Progenitor cell of endocrine pancreas (in vitro differentiated cells): ENCODE measurements at places on chromosomes 1 and 21. TPM values are rescaled to one million over a fixed set of nuclear protein-coding genes. Genes with fewer than 3 reads are reported as not detected.

- no peak for DNase-seq
Observed at GRCh38 chr1:56466538-56466937, 112.8 kb downstream of the PLPP3 start.

- DNase-seq: no peak
Observed at GRCh38 chr1:246373828-246374569, 133.1 kb downstream of the SMYD3 start.

GRCh38 chr1:177209357-177209756 lies 38.6 kb downstream of the BRINP2 start:
- DNase-seq: no peak

DNA sequence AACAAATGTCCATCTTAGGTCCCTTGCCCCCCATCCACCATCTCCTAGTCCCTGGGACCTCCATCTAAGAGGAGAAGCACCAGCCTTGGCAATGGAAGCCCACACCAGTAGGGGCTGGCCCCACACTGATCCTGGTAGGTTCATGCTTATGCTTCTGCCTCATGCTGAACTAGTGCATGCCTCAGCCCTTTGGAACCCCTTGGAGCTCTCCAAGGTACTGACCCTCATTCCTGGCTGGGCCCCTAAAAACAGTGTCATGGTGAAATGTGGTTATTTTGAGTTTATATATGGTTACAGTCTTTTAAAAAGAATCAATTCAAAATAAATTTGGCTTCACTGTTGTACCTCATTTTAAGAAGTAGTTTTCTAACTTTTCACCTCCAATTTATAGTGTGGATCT lies 108.3 kb downstream of the HIVEP3 start:
- peak; percentile 67 for DNase-seq

DNA sequence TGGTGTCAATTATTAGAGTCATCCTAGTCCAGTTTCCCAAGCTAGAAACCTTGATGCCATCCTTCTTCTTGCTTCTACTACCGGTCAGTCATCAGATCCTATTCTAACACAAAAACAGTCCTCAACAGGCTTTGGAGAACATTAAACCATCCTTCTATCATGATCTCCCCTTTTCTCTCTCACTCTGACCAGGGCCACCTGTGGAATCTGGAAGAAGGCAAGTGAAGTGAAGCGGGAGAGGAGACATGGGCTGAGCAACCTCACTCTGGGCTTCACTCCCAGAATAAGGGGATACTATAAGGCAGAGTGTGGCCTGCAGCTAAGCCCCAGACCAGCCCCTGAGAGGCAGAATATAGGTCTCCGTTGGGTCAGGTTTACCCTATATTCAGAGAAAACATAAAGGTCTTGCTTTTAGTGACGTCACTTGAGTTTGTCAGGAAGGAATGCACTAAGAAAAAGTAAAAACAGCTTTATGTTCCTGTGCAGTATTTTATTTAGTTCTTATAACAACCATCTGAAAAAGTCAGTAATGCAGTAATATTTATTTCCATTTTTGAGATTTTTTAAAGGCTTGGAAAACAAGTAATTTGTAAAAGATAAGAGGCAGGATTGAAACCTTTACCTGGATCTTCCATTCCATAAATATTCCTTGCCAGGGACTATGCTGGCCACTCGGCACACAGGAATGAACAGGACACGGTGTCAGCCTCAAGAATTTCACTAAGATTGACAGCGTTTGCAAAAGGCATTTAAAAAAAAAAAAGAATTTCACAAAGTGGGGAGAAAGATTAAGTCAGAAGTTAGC lies 61.3 kb downstream of the NFASC start:
- no peak for DNase-seq

GRCh38 chr1:210151052-210151672 lies 81.4 kb upstream of the SERTAD4 start:
- DNase-seq: no peak

- DNase-seq: no peak
Observed at GRCh38 chr1:11671544-11672286, 7.7 kb downstream of the FBXO6 start.

DNA sequence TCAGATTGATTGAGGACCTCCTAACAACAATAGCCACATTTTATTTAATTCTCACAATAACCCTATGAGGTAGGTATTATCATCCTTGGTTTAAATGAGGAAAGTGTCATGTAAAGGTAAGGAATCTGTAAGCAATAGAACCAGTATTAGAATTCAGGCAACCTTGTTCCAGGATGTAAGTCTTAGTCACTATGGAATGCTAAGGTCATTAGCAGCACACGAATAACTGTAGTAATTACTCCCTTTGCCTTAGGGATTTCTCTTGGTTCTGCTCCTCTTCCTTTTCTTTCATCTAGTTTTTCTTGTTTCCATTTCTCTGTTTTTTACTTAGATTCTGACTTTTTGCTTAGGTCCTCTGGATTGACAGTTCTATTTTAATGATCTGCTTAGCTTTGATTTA lies 23.1 kb upstream of the ATP6V1G3 start:
- DNase-seq: no peak

GRCh38 chr1:24465099-24465498 lies 37.5 kb upstream of the RCAN3 start:
- no peak for DNase-seq

DNA sequence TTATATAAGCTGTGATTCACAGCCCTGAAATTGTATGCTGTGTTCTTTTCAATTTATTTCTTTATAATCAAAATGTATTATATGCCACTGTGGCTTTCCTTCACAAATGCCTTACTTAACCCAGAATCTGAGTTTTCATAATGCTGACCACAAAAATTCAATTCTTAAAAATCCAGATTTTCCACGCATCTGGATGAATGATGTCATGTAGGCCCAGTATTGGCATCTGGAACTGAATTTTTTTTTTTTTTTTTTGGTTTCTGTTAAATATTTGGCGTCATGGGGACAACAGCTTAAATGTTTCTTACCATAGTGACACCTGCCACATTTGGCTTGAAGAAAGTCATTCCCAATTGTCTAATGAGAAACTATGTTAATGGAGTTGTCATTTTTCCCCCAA lies 296.8 kb downstream of the TM2D1 start:
- DNase-seq: no peak

DNA sequence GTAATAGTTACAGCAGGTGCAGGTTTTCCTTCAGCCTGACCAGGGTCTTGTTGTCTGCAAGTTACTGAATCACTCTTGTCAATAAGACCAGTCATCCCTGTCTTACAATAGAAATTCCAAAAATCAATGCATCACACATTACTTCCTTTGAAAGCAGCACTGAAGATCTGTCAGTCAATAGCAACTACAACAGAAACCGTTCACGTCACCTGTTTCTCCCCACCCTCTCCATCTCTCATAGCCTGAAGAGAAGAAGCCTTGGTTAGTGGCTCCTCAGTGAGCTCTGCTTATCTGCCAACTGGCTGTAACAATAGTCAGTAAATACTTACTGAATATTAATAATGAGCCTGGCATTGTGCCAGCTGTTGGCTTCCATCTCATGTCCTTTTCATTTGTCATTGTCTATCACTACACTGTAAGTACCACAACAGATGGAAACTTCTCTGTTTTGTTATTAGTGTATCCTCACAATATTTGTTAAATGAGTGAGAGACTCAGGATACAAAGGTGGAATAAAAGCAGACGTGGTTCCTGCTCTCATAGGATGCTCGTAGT lies 195.2 kb downstream of the S1PR1 start:
- no peak for DNase-seq

- no peak for DNase-seq
Observed at GRCh38 chr1:174875306-174875705, 124.4 kb upstream of the CACYBP start.

GRCh38 chr1:162376691-162377090 lies at the start of gene SPATA46:
Gene SPATA46 (minus strand): TSS chr1:162376854. CDS start chr1:162376790, 64 bp downstream.
- DNase-seq: no peak

DNA sequence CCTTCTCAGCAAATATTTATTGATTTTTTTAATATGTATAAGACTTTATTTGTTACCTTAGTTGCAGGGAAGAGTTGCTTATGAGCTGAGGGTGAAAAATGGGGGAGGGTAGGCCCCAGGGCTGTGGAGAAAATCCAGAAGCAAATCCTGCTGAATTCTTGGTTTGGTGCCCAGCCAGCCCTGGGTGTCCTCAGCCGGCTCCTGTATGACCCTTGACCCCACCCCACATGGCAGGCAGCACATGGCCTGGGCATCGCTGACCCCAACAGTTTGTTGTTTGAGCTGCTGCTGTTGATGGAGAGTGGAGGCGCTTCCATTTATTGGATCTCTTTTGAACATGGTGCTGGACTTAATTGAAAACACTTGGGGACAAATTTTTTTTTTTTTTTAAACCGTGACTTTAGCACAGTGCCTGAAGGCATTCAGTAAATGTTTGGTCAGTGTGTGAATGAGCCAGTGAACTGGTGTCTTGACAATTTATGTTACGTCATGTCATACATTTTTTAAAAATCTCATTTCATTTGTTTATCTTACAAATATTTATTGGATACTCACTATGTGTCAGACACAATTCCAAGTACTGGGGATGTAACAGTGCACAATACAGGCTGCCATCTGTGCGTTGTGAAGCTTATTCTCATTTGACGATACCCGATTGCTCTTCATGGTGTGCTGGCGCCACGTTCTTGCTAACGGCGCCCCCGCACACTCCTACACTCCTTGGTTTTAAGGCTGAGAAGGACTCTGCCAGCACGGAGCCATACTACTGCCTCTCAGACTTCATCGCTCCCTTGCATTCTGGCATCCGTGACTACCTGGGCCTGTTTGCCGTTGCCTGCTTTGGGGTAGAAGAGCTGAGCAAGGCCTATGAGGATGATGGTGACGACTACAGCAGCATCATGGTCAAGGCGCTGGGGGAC lies 98.8 kb downstream of the MTR start:
- DNase-seq: no peak

- no peak for DNase-seq
Observed at GRCh38 chr1:157030728-157031127, 14.8 kb downstream of the ARHGEF11 start.

- DNase-seq: peak; percentile 49
Observed at GRCh38 chr1:232629250-232630046, 485 bp downstream of the SIPA1L2 start.

DNA sequence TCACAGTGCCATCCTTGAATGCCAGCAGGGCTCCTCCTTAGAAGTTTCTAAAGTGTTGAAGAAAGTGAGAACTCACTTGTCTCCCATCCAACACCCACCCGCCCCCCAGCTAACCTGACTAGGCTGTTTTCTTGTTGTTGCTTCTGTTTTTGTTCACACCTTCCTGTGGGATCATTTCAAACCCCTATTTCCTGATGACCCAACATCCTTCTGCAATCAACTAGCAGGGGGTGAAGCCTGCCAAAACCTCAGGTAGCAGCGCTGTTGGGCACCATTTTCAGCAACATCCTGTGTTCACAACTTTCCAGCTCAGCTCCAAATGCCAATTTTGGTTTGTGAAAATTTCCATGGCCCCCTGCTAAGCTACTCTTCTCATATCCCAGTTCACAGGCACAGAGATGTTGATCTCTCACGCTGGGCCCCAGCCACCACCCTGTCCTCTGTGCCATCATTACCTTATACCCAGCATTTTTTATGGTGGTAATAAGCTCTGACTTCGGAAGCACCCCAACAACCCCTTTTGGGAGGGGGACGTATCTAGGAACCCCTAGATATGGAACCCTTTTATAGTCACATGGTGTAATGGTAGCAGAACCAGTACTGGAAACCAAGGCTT lies 41.4 kb downstream of the CDC7 start:
- DNase-seq: no peak

GRCh38 chr1:171999756-172000155 lies 158.5 kb downstream of the DNM3 start:
- DNase-seq: no peak

DNA sequence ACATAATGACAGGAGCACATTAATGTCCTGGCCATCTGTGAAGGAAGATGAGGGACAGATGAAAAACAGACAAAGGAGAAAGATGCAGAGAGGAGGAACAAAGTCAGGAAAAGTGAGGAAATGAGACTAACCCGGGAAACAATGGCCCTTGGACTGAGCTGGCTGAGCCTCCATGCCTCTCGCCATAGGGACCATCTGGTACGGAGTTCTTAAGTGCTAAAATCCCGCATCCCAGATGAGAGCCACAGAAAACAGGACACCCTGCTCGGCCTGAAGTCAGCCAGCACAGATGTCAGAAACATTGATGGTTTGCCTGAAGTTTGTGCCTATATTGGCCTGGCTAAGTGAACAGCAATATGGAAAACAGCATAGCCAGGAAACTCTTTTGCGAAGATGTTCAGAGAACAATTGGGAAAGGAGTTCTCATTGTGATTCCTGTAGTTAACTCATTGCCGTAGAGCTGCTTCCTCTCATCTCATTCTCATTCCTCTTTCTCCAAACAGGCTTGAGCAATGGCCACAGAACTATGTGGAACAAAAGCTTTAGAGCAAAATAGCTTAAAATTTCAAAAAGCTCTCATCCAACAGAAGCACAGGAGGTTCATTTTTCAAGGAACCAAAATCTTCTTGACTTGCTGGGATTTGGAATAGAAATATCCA lies 96.6 kb downstream of the ASTN1 start:
- no peak for DNase-seq

- no peak for DNase-seq
Observed at GRCh38 chr1:164660775-164661174, 101.8 kb downstream of the PBX1 start.

GRCh38 chr1:117753652-117754051 lies 147.8 kb downstream of the TENT5C start:
- DNase-seq: no peak

GRCh38 chr21:33496345-33496744 lies 4.8 kb upstream of the DNAJC28 start:
- DNase-seq: no peak

GRCh38 chr1:98147280-98147679 lies 226.4 kb upstream of the DPYD start:
- no peak for DNase-seq

DNA sequence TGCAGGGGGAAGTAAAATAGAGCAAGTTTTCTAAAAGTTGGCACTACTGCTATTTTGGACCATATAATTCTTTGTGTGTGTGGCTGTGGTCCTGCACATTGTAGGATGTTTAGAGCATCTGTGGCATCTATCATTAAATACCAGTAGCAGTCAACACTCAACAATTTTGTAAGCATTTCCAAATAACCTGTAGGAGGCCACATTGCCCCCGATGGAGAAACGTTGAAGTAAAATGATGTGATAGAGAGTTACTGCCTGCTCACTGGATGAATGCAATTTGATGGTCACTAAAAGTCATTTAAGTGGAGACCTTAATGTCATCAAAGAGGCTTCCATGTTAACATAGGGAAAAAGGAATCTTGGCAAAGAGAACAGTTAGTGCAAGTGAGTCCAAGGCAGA lies 560.8 kb downstream of the NEGR1 start:
- no peak for DNase-seq

The FMOD gene
- 2.5 and 3.1 TPM in 2 replicates for total RNA-seq

The RNU1-1 gene
- total RNA-seq: 3,923 and 3,957 TPM in 2 replicates

The CACHD1 gene
- total RNA-seq: 33.5 and 36.0 TPM in 2 replicates

The SRGAP2B gene
- total RNA-seq: 16.2 and 18.6 TPM in 2 replicates

The MATN1 gene
- total RNA-seq: 0.11 and 0.14 TPM in 2 replicates

The NEK2 gene
- total RNA-seq: 17.6 and 20.8 TPM in 2 replicates

The SYDE2 gene
- 24.2 and 24.6 TPM in 2 replicates for total RNA-seq

The CD1B gene
- total RNA-seq: not detected in 2 replicates

The OR2AK2 gene
- not detected in 2 replicates for total RNA-seq

The ARV1 gene
- total RNA-seq: 14.4 and 16.6 TPM in 2 replicates

The RNF2 gene
- total RNA-seq: 35.1 and 37.5 TPM in 2 replicates
